NCI-H1436 (cell line): ENCODE measurements at places on chromosomes 3 and 15.
A peak's percentile ranks its signal among the peaks of the same experiment; 100 is the strongest.

GRCh38 chr15:35705030-35705883 is 159.3 kb upstream of the DPH6 start:
- DNase-seq, result no peak

DNA sequence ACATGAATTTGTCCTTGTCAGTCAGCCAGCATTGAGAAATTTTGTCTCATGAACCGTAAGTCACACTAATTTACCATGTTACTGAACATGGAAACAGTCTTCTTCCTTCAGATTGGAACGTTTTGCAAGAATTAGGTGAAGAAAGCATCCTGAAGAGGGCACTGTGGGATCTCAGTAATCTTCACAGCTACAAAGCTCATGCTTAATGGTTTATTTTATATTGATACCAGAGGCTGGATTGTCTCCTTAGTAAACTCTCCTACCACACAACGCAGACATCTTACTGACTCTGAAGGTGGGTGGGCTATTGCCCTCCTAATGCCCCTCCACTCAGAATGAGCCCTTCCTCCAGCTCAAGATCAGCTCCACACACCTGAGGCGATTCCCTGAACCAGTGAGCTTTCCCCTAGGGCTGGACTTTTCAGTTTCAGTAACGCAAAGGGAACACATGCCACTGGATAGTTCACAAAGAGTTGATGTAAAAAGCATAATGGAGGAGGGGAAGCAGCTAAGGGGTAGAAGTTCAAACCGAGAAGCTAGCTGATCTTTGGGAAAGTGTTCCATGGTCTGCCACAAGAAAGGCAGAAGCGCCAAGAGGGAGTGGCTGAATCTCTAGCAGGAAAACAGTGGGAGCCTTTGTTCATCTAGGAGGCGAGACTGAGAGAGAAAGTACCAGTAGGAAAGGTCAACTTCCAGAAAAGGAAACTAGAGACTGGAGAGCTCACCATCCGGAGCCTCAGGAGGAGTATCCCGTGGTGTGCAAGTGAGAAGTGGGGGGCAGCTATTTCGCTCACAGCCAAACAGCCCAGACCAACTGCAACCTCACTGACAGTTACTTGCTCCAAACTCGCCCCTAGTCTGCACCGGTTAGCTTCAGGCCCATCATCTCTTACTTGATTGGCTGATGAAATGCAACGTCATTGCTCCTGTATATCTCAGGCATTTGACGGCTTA is at the start of gene SLC9C1:
Gene SLC9C1, minus strand, starts transcription at position 849 of the 954 bp plus-strand sequence. CDS start 7,425 bp downstream, outside the sequence.
- peak; percentile 40 for DNase-seq

DNA sequence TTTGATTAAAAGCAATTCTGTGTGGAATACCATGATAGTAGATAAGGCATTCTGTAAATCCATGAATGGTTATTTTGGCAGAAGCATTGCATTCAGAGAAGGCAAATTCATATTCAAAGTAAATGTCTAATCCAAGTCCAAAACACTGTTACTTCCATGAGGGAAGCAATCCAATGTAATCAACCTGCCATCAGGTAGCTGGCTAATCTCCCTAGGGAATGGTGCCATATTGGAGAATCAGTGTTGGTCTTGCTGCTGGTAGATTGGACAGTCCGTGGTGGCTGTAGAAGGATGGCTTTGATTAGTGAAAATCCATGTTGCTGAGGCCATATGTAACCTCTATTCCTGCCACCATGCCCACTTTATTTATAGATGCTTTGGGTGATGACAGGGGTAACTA is 72.1 kb upstream of the TNIK start:
- DNase-seq, result no peak

DNA sequence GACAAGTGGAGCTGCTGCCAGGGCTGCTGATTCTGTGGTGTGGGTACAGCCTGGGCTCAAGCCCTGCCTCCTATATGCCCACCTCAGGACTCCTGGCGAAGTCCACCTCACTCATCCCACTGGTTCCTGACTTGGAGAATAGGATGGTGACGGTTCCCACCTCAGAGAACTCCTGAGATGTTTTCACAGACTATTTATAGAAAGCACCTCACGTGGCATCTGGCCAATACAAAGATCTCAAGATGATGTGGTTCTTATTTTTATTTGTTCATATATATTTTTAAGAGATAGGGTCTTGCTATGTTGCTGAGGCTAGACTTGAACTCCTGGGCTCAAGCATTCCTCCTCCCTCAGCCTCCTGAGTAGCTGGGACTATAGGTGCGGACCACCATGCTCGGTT is 236.9 kb upstream of the BHLHE40 start:
- no peak for DNase-seq

DNA sequence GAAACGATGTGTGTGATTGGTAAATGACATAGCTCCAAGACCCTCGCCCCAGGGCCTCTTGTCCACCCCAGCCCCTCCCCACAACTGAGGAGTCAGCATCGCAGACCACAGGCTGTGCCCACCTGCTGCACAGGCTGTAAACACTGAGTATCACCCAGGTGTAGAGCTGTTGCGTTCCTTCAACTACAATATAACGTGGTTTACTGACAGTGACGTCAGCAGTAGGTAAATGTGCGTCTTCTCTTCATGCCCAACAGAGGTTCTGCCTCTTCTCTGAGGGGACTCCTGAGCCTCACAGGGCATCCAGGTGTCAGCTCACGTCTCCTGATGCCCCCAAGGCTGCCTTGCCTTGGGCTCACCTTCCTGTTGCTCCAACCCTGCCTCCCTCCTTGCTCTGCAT is 395.1 kb downstream of the CACNA2D3 start:
- DNase-seq, result no peak

DNA sequence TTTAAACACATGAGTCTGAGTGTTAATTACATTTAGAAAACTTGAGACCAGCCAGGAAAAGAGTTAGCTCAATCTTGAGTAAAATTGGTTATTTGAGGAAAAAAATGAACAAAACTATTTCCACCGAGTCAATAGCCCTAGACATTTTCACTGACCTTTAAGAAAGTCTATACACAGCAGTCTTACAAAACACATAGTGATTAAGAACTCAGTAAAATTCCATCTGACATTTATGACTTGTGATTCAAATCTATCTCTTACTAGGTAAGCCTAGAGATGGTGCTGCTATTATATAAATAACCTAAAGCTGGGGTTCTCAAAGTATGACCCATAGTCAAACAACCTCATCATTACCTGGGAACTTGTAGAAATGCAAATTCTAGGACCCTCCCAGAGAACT is 109.1 kb upstream of the COL8A1 start:
- no peak for DNase-seq

DNA sequence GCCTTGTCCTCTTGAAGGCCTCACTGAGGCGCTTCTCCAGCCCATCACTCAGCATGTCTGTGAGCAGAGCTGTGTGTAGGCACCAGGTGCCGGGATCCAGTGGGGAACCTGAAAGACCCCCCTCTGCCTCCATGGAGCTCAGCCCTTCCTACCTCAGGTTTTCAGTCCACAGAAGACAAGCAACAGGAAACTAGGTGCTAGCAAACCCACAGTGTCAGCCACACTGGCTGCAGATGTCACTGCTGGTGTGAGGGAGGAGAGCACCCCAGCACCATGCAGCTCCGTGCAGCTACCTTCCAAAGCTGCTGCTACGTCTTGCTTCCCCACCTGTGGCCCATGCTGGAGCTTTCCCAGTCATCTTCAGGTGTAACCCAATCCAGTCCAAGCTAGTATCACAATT is 17.9 kb downstream of the PSTPIP1 start:
- DNase-seq, result no peak

DNA sequence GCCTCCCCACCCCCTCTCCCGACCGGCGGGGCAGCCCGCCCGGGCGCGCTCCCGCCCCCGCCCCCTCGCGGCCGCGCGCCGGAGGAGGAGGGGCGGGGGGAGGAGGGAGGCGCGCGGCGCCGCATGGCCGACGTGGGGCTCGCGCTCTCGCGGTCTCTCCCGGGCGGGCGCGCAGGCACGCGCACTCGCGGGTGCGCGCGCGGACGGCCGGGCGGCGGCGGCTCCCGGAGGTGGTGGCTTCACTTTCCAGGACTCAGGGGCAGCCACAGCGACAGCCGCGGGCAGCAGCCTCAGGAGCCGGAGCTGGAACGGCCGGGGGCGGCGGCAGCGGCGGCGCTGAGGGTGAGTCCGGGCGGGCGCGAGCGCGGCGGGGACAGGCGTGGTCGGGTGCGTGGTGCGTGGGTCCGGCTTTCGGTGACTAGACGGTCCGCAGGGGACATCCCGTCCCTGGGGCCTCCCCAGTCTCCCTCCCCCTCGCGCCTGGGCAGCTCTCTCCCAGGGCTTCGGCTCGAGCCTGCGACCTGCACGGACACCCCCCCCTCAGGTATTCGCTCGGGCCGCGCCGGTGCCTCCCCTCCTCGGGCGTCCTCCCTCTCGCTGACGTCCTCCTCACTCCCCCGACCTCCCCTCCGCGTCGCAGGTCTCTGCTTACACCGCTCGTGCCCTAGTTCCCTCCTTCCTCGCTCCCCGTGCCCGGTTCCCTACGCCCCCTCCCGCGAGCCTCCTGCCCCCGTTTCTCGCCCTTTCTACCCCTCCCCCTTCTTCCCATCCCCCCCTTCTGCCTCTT is at the start of gene UBE2E2:
Gene UBE2E2, plus strand, starts transcription at position 407 of the 787 bp plus-strand sequence.
- DNase-seq, result peak; percentile 21

- no peak for DNase-seq
Measured at GRCh38 chr3:194100856-194101390, 35.0 kb upstream of the HES1 start.

DNA sequence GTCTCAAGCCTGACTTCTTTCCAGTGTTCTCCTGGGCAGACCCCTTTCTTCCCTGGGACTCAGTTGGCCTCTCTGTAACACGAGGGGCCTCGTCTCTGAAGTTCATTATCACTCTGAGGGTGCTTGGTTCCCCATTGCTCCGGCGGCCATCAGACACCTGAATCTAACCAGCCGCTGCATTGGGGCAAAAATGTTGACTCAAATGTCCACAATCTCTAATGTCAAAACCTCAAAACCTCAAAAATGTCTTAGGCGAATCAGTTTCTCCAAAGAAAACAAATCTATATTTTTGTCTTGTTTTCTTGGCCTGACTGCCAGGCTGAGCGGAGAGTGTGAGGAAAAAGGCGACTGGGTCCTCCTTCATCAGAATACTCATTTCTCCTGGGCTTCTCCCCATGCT is 220.7 kb downstream of the VPS13C start:
- DNase-seq, result no peak

GRCh38 chr3:123705488-123706285 is 120.8 kb upstream of the HACD2 start:
- no peak for DNase-seq

DNA sequence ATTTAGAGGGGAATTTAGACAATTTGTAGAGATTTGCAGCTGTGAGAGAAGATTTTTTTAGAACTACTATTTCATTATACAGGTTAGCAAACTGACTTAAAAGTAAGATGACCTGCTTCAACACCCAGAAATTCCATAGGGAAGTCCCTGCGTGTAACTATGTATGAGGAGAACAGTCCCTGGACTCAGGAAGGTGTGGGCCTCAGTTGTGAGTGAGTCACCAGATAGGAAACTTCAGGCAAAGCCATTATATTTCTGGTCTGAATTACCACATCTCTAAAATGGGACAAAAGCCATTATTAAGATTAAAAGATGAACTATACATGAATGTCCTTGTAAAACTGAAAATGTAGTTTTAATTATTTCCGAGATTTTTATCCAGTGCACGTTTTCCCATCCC is 488.3 kb upstream of the GOLIM4 start:
- no peak for DNase-seq

DNA sequence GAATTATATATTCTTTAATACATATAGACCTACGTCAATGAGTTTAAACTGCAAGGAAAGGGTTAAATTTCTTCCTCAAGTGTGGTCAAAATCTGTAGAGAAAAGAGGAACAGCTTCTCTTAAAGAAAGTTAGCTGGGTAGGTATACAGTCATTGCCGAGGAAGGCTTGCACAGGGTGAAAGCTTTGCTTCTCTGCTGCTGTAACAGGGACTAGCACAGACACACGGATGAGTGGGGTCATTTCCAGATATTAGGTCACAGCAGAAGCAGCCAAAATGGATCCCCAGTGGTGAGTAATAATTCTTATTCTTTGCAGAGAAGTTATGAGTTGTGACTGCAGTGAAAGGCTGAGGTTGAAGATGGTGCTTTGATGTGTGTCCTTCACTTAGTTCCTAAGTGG is at the start of gene CD86:
Gene CD86, plus strand, starts transcription at position 148 of the 400 bp plus-strand sequence. Its CDS starts 128 bp downstream, at position 276.
- DNase-seq, result no peak

- no peak for DNase-seq
Measured at GRCh38 chr3:140441006-140441405, 236.9 kb upstream of the TRIM42 start.

DNA sequence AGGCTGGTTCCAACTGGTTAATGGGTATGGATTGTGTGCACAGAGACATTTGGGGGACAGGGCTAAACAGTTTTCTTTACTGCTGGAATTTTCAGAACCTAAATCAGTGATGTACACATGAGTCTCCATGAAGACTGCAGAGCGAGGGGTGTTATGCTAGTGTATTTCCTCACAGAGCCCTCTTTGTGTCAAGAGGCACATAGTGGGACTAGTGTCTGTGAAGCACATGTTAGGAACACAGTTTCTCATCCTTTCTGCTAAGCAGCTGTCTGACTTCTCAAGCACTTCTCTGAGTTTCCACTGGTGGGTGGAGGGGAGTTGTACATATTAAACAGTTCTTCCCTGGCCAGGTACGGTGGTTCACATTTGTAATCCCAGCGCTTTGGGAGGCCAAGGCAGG is 9.4 kb upstream of the STARD5 start:
- no peak for DNase-seq

GRCh38 chr15:36841193-36841592 is 259.2 kb downstream of the MEIS2 start:
- no peak for DNase-seq

DNA sequence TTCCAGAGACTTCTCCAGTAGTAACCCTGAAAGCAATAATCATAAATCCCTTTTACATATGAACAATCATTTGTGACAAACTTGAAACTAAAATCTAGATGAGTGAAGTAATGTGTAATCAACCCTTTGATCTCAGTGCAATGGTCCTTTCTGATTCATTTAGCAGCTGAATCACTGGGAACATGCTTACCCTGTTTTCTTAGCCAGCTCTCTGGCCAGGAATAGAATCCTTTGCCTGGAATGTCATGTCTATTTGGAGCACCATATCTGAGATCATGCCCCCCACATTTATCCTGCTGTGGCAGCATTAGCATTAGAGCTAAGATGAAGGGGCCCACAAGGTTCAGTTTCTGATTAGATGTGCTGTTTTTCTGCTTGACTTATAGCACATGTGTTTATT is 309.8 kb downstream of the OXSM start:
- no peak for DNase-seq

- DNase-seq, result peak; percentile 56
Measured at GRCh38 chr3:192917028-192917403, 640 bp downstream of the MB21D2 start.

GRCh38 chr3:81592101-81592500 is 169.3 kb downstream of the GBE1 start:
- no peak for DNase-seq

GRCh38 chr3:87996882-87997281 is 61.9 kb downstream of the CGGBP1 start:
- no peak for DNase-seq

DNA sequence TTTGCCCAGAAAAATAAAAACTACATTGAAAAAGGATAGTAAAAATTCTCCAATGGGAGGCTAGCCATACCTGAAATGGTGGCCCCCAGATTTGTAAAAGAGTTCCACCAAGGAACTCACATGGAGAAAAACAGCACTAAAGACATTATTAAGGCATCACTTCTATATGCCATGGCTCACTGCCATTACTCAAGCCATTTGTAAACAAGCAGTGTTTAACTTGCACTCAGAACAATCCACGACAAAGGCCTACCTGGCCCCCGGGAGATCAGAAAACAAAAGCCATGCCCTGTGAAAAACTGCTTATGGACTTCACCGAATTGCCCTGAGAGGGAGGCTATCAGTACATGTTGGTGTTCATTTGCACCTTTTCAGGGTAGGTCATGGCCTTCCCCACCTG is 19.6 kb downstream of the CCR8 start:
- no peak for DNase-seq

- no peak for DNase-seq
Measured at GRCh38 chr3:110969229-110970211, 102.1 kb upstream of the NECTIN3 start.

- DNase-seq, result no peak
Measured at GRCh38 chr15:73986055-73986775, 5.9 kb downstream of the STOML1 start.
